ENCODE measurements at places on chromosomes 16 and 17.

GRCh38 chr17:16480995-16481394 is 11.0 kb downstream of the LRRC75A start:
- no peak for DNase-seq

- no peak for DNase-seq
Observed at GRCh38 chr17:6085812-6086211, 15.6 kb downstream of the WSCD1 start.

GRCh38 chr16:27301236-27301861 is 12.4 kb upstream of the IL4R start:
- DNase-seq = no peak

DNA sequence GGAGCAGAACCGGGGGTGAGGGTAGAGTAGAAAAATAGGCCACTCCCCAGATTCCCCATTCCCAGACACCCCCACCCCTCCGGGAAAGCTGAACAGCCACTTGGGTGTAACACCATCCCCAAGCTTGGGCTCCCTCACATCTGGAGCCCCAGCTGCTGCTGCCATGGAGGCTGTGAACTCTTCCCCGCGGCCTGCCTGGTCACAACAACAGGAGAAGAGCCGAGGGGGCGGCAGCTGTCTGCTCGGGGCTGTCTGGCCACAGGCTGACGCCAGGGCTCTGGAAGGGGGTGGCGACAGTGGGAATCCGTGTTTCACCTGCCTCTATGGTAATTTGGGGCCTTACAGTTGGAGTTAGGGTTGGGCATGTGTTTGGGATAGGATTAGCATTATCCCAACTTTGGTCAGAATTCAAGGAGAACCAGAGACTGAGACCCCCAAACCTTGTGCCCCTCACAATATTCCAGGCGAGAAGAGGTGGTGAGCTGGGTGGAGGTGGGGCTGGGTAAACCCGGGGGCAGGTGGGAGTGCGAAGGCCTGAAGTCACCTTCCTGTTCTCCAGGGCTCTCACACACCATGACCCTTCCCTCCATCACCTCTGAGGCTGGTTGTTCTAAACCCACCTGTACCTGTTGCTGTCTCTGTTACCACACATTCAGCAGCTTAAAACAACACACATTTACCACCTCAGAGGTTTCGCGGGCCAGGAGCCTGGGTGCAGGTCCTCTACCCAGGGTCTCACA is 29.7 kb upstream of the NXPH3 start:
- no peak for DNase-seq
